ENCODE measurements at places on chromosomes 13 and 19. TPM values are rescaled to one million over a fixed set of nuclear protein-coding genes. Genes with fewer than 3 reads are reported as not detected.

BRME1 gene
- total RNA-seq, result not detected

TMEM221 gene
- total RNA-seq, result not detected

CYP4F8 gene
- total RNA-seq, result not detected

PLIN5 gene
- total RNA-seq, result 4.5 TPM

RNF17 gene
- total RNA-seq, result not detected

SIGLECL1 gene
- not detected for total RNA-seq

MEIOSIN gene
- not detected for total RNA-seq

SHISA2 gene
- 0.54 TPM for total RNA-seq

SLC10A2 gene
- total RNA-seq, result not detected

KLK5 gene
- total RNA-seq, result not detected

CGB3 gene
- not detected for total RNA-seq

TJP3 gene
- total RNA-seq, result 0.41 TPM

ZNF440 gene
- total RNA-seq, result 23.5 TPM

SHISA7 gene
- not detected for total RNA-seq

ZNF793 gene
- 12.1 TPM for total RNA-seq

ACP7 gene
- not detected for total RNA-seq

ZNF681 gene
- total RNA-seq, result 0.56 TPM

LYPD5 gene
- 5.9 TPM for total RNA-seq

MTMR6 gene
- total RNA-seq, result 28.9 TPM

ADGRE3 gene
- total RNA-seq, result not detected

GJB2 gene
- 1.1 TPM for total RNA-seq

ZNF222 gene
- 1.8 TPM for total RNA-seq

ZNF260 gene
- 6.9 TPM for total RNA-seq

CFD gene
- 472 TPM for total RNA-seq

ACER1 gene
- total RNA-seq, result not detected

PPM1N gene
- 3.5 TPM for total RNA-seq

SULT2A1 gene
- total RNA-seq, result not detected

SCEL gene
- not detected for total RNA-seq

TMEM150B gene
- not detected for total RNA-seq

CLEC4G gene
- total RNA-seq, result 0.49 TPM

ATP8B3 gene
- 1.4 TPM for total RNA-seq

NLRP11 gene
- total RNA-seq, result not detected

ZNF780A gene
- total RNA-seq, result 8.9 TPM

RNF225 gene
- not detected for total RNA-seq
